ENCODE measurements at places on chromosomes 3 and 15.

DNA sequence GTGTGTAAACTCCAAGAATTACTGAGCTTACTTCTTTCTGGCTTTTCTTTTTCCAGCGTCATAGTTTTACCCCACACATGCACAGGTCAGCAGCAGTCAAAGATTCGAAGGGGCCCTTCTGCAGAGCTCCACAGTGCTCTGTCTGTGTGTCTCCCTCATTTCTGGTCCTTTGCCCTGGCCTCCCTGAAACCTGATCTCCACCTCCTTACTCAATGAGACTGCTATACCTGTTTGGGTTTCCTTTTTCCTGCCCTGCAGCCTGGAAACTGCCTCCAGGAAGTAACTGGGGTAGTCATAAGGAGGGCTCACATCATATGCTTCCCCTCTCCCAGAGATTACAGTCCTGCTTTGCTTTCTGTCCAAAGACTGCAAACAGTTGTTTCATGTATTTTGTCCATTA lies 82.8 kb upstream of the TNIK start:
- no peak for DNase-seq

GRCh38 chr3:14471016-14471415 lies 68.6 kb downstream of the SLC6A6 start:
- no peak for DNase-seq

- DNase-seq = no peak
These were observed 23.0 kb downstream of the NR2F2 start for GRCh38 chr15:96353416-96353929.

DNA sequence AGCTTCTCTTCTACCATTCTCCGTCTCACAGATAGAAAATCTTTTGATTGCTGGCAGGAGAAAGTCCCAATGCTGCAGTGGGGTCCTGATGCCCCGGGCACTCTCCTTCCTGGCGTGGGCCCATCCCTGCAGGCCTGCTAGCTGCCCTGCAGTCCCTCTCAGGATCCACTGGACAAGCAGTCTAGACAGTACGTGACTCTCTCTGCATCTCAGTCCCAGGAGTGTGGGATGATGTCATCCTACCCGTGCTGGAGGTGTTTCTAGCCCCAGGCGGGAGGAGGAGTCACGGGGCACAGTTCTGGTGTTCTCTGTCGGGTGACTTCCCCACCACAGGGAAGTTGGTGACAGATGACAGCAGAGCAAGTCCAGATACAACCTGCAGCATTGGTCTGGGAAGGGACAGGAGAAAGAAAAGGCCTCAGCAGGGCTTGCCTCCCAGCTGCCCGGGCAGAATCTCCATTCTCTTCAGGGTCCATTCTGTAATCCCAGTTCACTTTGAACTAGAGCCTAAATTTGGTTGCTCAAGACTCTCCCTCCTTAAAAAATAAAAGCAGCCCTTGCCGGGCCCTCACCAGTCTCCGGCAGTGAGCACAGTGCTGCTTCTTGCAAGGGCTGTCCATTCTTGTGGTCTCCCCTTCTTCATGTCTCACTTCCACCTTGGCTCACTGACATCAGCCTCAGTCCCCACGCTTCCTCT lies 30.6 kb downstream of the SLC28A1 start:
- peak; percentile 8 for DNase-seq

DNA sequence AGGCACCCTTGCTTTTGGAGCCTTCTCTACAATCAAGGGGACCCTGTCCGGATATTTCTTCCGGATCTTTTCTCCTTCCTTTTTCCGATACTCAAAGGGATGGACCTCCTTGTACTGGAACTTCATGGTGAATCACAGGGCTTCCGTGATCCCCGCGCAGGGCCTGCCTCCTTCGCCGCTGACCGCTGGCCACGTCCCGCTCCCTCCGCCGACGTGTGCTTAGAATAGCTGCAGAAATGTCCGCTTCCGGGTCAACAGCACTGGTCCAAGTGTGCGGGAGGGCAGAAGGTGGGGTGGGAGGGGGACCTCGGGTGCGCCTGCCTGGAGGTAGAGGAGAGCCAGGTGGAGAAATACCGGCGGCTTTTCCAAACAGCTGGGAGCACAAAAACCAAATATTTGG lies 3.0 kb upstream of the ZNF774 start:
- DNase-seq = no peak

GRCh38 chr15:68346979-68347378 lies 69.4 kb downstream of the FEM1B start:
- no peak for DNase-seq

All from hematopoietic multipotent progenitor cell treated with erythropoietin and hydrocortisone succinate and interleukin-3 and kit ligand, for 8 days (in vitro differentiated cells).